ENCODE measurements at places on chromosomes 4 and X.

- DNase-seq, result no peak
- no peaks in the 10 kb centered on the region for H3K4me1 ChIP-seq
- no peak overlapping the region for H3K4me3 ChIP-seq
- H3K27ac ChIP-seq, result no peak overlapping the region
- H3K36me3 ChIP-seq, result no peaks in the 10 kb centered on the region
- no peaks in the 10 kb centered on the region for H3K27me3 ChIP-seq
Observed at GRCh38 chr4:56417396-56417795, 18.0 kb downstream of the PPAT start.

DNA sequence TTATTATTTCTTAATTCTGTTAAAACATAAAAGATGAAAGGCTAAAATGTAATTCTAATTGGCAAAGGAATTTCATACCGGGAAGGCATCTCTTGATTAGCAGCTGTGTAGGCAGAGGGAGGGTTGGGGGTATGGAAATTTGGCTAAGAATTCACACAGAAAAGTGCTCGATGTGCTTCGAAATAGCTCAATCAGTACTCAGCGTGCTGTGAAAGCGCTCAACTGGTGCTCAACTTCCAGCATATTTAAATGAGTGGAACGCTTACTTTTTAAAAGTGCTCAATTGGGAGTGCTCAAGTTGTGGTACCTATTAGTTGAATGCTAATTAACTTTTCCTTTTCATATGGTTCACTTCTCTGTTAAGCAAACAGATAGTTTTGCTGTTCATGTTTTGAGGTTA, 695.9 kb upstream of the ATOH1 start:
- H3K27me3 ChIP-seq, result no peaks in the 10 kb centered on the region
- no peak for DNase-seq
- H3K4me1 ChIP-seq, result no peaks in the 10 kb centered on the region
- H3K36me3 ChIP-seq, result no peaks in the 10 kb centered on the region
- no peak overlapping the region for H3K4me3 ChIP-seq

- no peaks in the 10 kb centered on the region for H3K36me3 ChIP-seq
- H3K4me3 ChIP-seq, result no peak overlapping the region
- DNase-seq, result no peak
- no peaks in the 10 kb centered on the region for H3K4me1 ChIP-seq
Observed at GRCh38 chrX:19849464-19850080, 37.8 kb downstream of the SH3KBP1 start.

- no peaks in the 10 kb centered on the region for H3K36me3 ChIP-seq
- H3K4me1 ChIP-seq, result no peaks in the 10 kb centered on the region
Observed at GRCh38 chrX:88908056-88908455, 161.0 kb downstream of the CPXCR1 start.

GRCh38 chr4:152679414-152680281, at the start of gene TMEM154:
Gene TMEM154, minus strand, starts transcription at chr4:152679997. Its CDS starts 64 bp downstream, at chr4:152679933.
- H3K4me3 ChIP-seq, result peak within 1 kb of the TSS; percentile 39
- peak; percentile 67 for DNase-seq
- no peaks in the 10 kb centered on the region for H3K36me3 ChIP-seq
- no peaks in the 10 kb centered on the region for H3K4me1 ChIP-seq
- peak within 1 kb of the TSS; percentile 31 for H3K27ac ChIP-seq
- no peaks in the 10 kb centered on the region for H3K27me3 ChIP-seq

All from colonic mucosa (tissue), 4 donors.